Mammary microvascular endothelial cell (primary cell): ENCODE measurements at places on chromosomes 12 and 14. TPM values are rescaled to one million over a fixed set of nuclear protein-coding genes. Genes with fewer than 3 reads are reported as not detected.

TMEM229B gene
- 6.9 and 8.1 TPM in 2 replicates for total RNA-seq

CLEC9A gene
- not detected in 2 replicates for total RNA-seq

CLEC2D gene
- total RNA-seq, result 0.13 and 1.4 TPM in 2 replicates

KRT1 gene
- not detected in 2 replicates for total RNA-seq

MANSC4 gene
- total RNA-seq, result not detected in 2 replicates
